ENCODE measurements at places on chromosomes 3 and 15. TPM values are rescaled to one million over a fixed set of nuclear protein-coding genes. Genes with fewer than 3 reads are reported as not detected.

DNA sequence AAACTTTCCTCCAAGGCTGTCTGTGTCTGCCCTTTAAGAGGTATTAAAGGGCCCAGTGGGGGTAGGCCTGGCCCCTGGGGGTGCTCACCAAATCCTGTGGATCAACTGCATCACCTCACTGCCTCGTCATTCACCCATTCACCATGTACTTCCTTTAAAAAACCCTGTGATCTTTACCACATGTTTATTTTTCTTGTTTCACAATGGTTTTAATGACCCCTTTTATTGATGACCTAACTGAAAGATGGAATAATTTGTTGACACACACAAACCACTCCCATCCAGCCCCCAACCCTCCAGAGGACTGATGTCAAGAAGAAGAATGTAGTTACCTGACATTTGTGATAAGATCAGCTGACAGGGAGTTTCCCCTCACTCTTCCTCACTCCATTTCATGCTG, 40.8 kb downstream of the KCNAB1 start:
- DNase-seq, result peak; percentile 71

ATXN7 gene
- total RNA-seq, result 3.2 TPM

HEXA gene
- 114 TPM for total RNA-seq

PLSCR5 gene
- total RNA-seq, result not detected

DNA sequence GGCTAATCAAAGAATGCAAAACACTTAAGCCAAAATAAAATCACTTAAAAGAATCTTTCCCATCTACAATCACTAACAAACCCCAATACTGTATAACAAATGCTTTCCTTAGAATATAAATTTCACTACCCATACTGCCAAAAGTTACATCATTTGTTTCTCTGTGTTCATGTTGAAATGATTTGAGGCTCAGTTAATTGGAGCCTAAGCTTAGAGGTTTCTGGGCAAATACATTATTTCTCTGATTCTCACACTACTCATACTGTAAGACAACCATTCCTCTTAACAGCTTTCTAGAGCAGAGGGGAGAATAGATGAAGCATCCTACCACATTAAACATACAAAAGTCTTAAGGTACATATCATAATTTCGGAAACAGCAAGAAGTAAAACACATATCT, 2.1 kb downstream of the RIOX2 start:
- DNase-seq, result no peak

- DNase-seq, result no peak
Observed at GRCh38 chr3:117495620-117496019, 786.0 kb downstream of the TUSC7 start.

GRAMD2A gene
- 0.44 TPM for total RNA-seq

GRCh38 chr3:61053781-61054496, 197.3 kb downstream of the FHIT start:
- no peak for DNase-seq

- DNase-seq, result no peak
Observed at GRCh38 chr3:125013095-125013494, 42.7 kb downstream of the HEG1 start.

KCNH8 gene
- not detected for total RNA-seq

All from M059J (cell line).